ENCODE measurements at places on chromosomes 12 and 14.
A peak's percentile ranks its signal among the peaks of the same experiment; 100 is the strongest.

GRCh38 chr14:68266998-68267397 is 447.4 kb downstream of the RAD51B start:
- DNase-seq: no peak

- DNase-seq: no peak
Measured at GRCh38 chr12:123363390-123363739, 1.3 kb downstream of the SBNO1 start.

DNA sequence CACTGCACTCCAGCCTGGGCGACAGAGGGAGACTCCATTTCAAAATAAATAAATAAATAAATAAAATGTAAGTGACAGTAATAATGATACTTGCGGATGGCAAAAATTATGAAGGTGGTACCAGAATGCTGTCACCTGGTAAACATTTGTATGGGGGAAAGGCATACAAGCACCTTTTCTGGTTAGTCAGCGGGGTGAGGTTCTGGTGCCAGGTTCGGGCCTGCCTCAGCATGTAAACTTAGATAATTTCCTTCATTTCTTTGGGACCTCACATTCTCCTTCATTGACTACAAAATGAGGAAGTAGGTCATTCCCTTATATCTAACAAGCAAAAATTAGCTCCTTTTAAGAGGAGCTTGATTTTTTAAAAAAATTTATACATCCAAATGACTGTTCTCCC is 10.8 kb downstream of the VTI1B start:
- no peak for DNase-seq

GRCh38 chr14:34461334-34462131 is 507 bp downstream of the SPTSSA start:
- peak; percentile 2 for DNase-seq

GRCh38 chr14:21347201-21347600 is 36.6 kb downstream of the SUPT16H start:
- DNase-seq: no peak

Measured in hypothalamus (tissue), 51 donors.